Frontal cortex (tissue), 4 donors: ENCODE measurements at places on chromosomes 7 and 10.

- peak; percentile 60 for DNase-seq
Measured at GRCh38 chr10:110918269-110918642, 724 bp downstream of the BBIP1 start.

DNA sequence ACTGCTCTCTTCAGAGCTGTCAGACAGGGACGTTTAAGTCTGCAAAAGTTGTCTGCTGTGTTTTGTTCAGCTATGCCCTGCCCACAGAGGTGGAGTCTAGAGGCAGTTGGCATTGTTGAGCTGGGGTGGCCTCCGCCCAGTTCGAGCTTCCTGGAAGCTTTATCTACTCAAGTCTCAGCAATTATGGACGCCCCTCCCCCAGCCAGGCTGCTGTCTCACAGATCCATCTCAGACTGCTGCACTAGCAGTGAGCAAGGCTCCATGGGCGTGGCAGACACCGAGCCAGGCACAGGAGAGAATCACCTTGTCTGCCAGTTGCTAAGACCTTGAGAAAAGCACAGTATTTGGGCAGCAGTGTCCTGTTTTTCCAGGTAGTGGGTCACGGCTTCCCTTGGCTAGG is 98.1 kb downstream of the SDHAF3 start:
- DNase-seq = no peak

DNA sequence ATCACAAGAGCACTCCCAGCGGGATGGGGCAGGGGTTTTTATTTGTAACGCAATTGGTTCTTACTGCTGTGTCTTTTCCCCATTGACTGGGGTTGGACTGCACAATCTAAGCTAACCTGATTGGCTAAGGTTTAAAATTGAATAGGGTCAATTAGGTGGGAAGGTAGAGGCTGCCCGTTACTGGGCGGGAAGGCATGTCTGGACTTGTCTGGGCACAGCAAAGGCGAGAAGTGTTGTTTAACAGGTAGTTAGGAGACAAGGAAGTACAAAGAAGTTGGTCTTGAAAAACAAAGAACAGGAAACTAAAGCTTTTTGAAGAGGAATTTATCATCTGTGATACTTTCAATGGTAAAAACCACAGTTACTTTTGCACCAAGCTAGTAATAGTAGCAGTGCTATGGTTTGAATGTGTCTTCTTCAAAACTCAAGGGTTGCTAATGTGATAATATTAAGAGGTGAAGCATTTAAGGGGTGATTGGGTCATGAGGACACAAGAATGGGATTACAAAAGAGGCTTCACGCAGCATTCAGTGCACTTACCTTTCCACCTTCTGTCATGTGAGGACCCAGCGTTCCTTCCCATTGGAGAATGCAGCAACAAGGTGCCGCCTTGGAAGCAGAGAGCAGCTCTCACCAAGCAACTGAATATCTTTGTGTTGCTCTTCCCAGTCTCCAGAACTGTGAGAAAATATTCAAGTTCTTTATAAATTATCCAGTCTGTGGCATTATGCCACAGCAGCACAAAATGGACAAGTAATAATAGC is 875.5 kb upstream of the SORCS1 start:
- DNase-seq = no peak

DNA sequence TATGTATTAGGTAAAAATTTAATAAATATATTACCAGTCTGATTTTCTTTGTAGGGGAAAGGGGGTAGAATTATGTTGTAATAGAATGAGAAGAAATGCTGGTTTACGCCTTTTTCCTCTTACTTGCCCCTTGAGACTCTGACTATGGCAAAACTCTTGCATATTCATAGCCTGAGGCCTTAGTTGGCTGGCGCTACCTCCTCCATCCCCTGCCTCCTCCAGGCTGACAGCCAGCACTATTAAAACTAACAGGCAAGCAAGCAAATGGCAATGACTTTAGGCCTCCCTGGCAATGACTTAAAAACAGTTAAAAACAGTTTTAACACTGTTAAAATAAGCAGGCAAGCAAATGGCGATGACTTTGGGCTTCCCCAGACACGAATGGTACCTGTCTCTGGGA is 14.4 kb downstream of the PKD2L1 start:
- no peak for DNase-seq

- no peak for DNase-seq
Measured at GRCh38 chr10:53356616-53357349, 584.2 kb upstream of the MBL2 start.

DNA sequence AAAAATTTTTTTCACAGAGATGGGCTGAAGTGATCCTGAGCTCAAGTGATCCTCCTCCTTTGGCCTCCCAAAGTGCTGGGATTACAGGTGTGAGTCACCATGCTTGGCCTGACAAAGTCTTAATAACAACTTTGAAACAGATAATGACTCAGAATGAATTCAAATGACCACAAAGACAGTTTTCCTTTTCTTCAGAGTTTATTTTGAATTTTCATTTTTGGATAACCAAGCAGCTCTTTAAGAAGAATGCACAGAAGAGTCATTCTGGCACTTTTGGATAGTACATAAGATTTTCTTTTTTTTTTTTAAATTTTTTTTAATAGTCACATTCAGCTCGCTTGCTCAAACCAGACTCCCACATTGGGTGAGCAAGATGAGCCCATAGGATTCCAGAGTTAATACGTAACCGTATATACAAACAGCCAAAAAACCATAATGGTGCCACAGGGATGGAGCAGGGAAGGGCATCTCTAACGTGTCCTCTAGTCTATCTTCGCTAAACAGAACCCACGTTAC is 43.0 kb upstream of the NMT2 start:
- no peak for DNase-seq

DNA sequence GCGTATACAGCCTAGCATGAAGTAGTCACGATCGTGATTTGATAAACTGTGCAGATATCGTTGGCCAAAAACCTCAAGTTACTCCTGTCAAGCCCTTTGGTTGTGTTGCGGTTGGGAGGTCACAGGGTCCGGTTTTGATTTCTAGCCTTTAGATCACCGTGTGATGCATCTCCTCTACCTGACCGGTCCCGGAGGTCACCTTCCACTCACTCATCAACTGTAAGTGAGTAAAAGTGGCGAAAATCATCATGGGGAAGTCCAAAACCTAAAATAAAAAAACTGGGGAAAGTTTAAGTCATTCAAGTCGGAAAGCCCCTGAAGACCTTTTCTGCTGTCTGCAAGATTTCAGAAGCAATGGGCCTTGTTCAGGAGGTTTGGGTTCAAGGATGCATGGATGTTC is 62.8 kb downstream of the ADARB2 start:
- DNase-seq = no peak

GRCh38 chr7:116955340-116955739 is 2.0 kb downstream of the ST7 start:
- DNase-seq = no peak

DNA sequence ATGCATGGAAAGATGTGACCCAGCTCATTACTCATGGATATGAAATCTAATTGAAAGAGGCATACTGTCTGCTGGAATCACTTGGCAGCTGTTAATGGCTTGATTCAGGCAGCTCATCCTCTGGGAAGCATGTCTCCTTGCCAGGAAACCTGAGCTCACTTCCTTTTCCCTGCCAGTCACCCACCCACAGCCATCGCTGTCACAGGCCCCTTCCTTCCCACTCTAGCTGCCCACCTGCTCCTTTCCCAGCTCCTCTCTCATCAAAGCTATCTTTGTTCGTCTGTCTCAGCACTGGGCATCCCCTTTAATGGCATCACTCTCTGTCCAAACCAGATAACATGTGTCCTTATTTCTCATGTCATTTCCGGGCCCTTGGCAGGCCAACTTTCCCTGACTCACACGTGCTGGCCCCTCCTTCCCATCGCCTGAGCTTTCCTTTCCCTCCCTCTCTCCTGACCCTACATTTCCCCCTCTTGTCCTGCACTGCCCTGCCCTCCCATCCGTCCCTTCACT is 721.9 kb downstream of the TNS3 start:
- no peak for DNase-seq

- DNase-seq = no peak
Measured at GRCh38 chr10:24485304-24485703, 238.4 kb downstream of the ARHGAP21 start.
